ENCODE measurements at places on chromosomes 5 and 9.

GRCh38 chr9:124284940-124285441 is 27.2 kb downstream of the NEK6 start:
- DNase-seq = no peak

GRCh38 chr9:7130266-7130820 is 372.6 kb downstream of the KDM4C start:
- no peak for DNase-seq

GRCh38 chr9:117873664-117874063 is 169.5 kb downstream of the TLR4 start:
- no peak for DNase-seq

- DNase-seq = no peak
Measured at GRCh38 chr9:117379341-117379740, 35.5 kb downstream of the ASTN2 start.

GRCh38 chr5:138702166-138703077 is 50.8 kb upstream of the CTNNA1 start:
- no peak for DNase-seq

GRCh38 chr5:126066836-126067235 is 356.4 kb upstream of the GRAMD2B start:
- no peak for DNase-seq

DNA sequence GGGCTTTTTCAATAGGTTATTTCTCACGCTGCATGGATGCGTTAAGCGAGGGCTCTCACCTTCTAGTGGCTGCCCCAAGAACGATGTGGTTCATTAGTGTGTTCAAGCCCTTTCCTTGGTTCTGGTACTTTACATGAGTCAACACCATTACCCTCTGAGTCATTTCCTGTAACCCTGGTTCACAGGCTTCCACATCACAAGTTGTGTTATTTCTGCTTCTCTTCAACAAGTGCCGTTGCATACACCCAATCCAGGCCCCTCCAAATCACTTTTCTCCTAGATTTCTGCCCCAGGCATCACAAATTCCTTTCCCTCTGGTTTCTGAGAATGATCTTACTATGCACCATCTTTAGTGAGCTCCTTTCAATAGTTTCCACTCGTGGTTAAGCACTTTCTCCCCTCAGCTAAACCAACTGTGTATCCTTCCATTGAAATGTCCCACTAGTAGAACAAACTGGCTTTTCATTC is 69.5 kb upstream of the RAD23B start:
- DNase-seq = no peak

- no peak for DNase-seq
Measured at GRCh38 chr5:32298059-32298415, 14.7 kb downstream of the MTMR12 start.

DNA sequence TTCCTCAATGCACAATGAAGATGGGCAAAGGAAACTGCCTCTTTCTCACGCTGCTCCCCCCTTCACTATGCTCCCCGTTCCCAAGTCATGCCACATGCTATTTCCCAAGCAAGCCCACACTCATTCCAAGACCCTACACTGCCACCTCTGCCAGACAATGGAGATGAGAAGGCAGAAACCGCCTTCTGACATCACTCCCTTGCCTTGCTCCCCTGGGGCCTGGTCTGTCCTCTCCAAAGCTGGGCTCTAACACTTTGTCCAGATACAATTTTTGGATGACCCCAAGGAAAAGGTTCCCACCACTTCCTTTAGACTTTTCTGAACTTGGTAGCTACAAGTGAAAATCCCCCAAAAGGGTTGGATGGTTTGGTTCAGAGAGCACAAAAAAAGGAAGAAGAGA is 7.2 kb upstream of the ADRA1B start:
- DNase-seq = no peak

DNA sequence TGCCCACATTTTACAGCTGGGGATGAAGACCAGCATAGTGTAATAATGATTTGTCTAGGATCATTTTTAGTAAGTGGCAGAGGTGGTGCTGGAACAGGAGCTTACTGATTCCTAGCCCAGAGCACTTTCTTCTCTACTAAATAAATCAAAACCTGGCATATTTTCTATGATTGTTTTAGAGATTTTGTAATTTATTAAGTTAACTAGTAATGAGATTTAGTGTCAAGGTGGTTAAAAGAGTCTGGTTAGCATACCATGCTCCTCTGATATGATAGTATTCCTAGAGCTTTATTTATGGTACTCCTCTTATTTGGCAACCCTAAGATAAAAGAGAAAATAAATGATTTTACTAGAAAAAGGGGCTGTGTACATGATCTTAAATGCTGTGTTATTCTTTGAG is 604.0 kb downstream of the ISL1 start:
- DNase-seq = no peak

GRCh38 chr5:138065102-138065501 is 18.7 kb upstream of the WNT8A start:
- no peak for DNase-seq

GRCh38 chr5:57094753-57095683 is 78.8 kb upstream of the GPBP1 start:
- peak; percentile 88 for DNase-seq

GRCh38 chr5:11301171-11301570 is 540.1 kb upstream of the DAP start:
- DNase-seq = no peak

GRCh38 chr5:88690409-88691229 is 192.4 kb downstream of the MEF2C start:
- peak; percentile 70 for DNase-seq

DNA sequence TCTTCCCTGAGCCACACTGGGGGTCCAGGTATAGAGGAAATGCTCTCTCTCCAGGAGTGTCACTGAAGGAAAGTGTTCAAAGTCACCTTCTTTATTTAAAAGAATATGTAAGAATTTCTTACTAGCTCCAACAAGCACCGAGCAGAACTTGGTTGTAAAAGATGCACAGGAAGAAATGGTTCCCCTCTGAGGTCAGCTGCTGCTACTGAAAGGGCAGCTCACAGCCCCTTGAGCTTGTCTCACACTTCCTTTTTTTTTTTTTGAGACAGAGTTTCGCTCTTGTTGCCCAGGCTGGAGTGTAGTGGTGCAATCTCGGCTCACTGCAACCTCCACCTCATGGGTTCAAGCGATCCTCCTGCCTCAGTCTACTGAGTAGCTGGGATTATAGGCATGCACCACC is 77.2 kb downstream of the PRRT1B start:
- DNase-seq = no peak

DNA sequence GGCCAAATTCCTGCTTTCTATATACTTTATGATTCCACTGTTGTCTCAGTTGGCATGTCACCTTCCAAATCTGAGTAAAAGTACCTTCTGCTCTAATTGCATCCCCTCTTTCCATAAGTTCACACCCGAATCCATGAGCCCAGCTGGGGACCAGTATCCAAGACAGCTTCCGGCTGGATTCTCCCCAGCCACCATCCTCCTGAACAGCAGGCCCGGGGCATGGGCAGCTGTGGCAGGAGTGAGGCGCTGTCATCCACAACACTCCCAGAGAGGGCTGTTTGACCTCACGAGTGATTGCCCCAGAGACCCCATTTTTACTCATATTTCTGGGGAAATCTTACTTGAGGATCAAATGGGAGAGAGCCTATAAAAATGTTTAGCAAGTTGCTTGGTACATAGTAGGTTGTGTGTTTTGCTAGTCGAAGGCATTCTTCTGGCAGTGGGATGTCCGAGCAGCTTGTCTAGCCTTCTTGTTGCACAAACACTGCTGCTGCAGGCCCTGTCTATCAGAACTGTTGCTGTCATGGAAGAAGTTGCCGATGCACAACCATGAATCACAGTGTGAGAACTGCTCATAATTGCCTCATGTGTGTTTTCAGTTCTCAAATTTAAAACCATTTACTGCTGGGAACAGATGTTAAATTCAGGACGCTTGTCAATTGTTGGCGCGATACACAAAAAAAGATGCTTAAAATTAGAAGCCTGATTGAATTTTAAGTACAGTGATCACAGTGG is 93.8 kb downstream of the HSPA4 start:
- no peak for DNase-seq

GRCh38 chr5:158055111-158055501 is 196.2 kb upstream of the CLINT1 start:
- no peak for DNase-seq

GRCh38 chr9:34659592-34660253 is 2.7 kb downstream of the CCL27 start:
- DNase-seq = peak; percentile 37

DNA sequence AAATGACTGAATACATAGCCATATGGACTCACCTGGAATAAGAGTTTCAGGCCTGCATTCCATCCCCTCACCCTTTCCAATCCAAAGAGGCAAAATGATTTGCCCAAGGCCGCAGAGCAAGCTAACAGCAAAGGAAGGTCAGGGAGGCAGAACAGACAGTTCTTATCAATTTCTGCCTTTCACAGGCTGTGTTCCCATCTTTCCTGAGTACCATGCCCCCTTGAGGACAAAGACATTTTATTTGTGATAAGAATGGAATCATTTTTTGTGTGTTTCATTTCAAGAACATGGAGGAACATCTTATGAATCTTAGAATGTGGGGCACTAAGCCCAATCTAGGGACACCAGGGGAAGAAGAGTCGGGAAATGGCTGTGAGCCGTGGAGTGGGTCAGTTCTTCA is 13.9 kb downstream of the LHFPL2 start:
- DNase-seq = no peak

GRCh38 chr5:7873216-7873615 is 4.3 kb downstream of the MTRR start:
- DNase-seq = peak; percentile 15

DNA sequence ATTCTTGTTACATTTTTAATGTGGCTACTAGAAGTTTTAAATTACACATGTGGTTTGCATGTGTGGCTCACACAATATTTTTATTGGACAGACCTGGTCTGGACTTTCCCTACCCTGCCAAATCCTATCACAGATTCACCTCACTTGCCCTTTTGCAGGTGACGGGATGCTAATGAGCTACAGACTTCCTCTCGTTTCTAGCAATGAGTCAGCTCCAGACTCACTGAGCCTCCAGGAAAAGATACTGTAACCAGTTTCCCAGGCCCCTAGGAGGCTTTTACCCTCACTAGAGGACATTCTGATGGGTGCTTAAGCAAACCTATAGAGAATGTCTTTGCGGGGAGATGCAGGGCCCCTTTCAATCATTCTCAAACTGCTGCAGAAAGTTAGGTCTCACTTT is 135.4 kb downstream of the WDR41 start:
- no peak for DNase-seq

DNA sequence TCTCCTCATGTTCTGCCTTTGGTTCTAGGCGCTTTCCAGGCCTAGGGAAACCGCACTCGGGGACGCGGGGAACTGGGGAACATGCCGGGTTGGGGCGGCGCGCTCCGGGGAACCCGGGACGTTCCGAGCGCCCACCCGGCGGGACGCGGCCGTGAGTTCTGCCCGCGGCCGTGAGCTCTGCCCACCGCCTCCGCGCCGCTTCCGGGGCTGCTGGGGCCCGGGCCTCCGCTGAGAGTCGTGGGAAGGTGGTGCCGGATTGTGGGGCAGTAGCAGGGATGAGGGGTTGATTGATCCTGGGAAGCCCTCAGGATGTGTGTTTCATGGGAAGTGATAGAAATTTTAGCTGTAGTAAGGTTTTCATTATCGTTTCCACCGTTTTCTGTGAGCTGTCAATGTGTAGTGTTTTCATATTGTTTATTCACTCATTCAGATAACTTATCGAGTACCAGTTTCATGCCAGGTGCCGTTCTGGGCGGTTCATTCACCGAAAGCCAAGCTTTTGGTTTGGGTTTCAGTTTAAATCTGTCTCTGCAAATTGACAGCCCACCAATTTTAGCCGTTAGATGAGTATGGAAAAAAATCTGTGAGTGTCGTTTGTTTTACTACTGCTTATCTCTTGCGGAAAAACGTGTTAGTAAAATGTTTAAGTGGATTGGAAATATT is 657 bp downstream of the MTRR start:
- DNase-seq = peak; percentile 37

DNA sequence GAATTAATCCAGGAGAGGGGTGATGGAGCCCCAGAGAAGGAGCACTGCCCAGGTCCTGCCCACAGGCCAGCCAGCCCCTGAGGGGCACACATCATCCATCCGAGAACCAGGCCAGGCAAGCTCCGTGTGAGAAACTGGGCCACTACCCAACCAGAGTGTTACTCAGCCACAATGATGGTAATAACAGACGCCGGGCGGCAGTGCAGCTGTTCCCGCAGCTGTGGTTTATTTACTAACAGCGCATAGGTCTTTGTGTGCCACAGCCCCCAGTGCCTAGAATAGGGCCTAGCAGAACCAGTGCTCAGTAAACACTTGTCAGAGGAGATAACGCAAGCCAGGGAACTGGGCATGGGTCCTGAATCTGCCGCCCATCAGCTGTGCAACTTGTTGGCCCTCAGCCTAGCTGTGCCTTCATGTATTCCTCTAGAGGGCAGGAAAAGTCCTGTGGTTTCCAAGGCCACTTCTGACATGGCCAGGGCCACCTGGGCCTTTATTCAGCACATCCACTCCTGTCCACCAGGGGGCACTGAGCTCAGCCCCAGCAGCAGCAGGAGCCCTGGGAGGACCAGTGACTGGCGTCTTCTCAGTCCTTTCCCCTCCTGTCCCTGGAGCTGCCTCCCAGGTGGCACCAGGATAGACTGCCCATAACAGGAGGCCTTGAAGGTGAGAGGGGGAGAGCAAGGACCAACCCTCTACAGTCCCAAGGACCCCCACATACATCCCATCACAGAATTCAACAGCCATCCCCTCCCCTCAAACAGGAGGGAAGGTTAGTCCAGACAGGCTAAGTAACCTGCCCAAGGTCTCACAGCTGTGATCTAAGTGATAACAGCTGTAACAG is 2.1 kb downstream of the MXD3 start:
- DNase-seq = peak; percentile 80

DNA sequence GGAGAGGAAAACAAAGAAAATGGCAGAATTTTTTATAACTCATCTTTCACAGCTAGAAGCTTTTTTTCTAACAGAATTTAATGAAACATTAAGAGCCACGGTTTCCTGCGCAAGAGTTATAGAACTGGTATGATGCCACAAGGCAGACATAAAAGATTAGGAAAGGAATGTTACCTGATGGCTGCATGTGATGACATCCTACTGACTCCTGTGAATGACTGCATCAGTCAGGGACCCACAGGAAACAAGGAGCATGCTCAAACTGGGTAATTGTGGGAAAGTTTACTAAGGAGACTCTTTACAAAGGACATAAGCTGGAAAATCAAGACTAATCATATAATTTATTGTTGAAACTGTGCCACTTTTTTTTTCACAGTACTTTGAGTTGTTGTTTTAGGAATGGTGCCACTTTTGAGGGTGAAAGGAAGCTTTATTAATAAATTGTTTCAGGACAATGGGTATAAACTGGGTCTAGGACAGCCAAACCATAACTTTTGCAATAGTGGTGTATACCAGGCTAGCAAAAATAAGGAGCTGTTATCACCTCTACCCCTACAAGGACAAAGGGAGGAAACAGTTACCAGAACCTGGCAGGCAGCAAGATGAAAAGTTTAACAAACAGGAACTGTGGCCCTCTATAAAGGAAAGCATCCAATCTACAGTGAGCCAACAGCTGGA is 5.1 kb upstream of the TSLP start:
- no peak for DNase-seq

DNA sequence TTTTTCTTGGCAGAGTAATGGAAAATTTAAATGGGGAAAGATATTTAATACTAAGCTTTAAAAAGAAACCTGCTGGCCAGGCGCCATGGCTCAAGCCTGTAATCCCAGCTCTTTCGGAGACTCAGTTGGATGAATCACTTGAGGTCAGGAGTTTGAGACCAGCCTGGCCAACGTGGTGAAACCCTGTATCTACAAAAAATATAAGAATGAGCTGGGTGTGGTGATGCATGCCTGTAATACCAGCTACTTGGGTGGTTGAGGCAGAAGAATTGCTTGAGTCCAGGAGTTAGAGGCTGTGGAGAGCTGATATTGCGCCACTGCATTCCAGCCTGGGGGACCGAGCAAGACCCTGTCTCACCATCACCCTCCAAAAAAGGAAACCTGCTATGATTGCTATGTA is 32.8 kb downstream of the TUT7 start:
- no peak for DNase-seq

GRCh38 chr9:109986521-109986991 is 206.6 kb downstream of the PALM2AKAP2 start:
- no peak for DNase-seq

Measured in transverse colon (tissue), 4 donors.